ENCODE measurements at places on chromosomes 4 and X.

- peak; percentile 42 for DNase-seq
Measured at GRCh38 chr4:169009286-169010124, 550 bp downstream of the CBR4 start.

- DNase-seq, result no peak
Measured at GRCh38 chr4:151882072-151882803, 121.4 kb upstream of the GATB start.

DNA sequence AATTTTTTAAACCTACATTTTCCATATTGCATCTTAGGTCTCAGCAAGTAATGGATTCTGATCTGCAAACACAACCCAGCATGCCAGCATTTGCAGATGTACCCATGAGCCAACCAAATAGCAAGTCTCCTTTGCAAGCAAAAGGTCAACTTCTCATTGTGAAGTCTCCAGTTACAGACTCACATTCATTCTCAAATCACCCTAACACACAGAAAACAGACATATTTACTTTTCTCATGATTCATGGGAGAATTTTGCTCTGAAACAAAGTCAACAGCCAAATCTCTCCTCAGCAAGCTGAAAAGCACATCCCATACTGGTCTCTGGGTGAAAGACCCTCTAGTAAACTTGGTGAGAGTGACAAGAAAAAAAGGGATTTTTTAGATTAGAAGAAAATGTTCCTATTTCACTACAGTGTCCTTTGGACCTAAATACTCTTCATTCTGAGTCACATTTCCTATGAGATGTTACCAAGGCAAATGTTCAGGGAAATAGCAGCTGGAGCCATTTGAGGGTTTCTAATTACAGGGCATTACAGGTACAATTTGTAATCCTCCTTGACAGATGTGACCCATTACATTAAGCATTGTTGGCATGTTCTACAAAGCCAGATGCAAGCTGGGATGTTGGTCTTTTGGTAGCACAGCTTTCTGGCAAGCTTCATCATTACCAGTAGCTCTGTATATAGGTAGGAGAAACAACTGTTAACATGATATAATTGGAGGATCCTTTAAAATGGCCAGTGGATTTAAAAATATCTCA, 383.3 kb downstream of the SMARCA1 start:
- DNase-seq, result no peak

DNA sequence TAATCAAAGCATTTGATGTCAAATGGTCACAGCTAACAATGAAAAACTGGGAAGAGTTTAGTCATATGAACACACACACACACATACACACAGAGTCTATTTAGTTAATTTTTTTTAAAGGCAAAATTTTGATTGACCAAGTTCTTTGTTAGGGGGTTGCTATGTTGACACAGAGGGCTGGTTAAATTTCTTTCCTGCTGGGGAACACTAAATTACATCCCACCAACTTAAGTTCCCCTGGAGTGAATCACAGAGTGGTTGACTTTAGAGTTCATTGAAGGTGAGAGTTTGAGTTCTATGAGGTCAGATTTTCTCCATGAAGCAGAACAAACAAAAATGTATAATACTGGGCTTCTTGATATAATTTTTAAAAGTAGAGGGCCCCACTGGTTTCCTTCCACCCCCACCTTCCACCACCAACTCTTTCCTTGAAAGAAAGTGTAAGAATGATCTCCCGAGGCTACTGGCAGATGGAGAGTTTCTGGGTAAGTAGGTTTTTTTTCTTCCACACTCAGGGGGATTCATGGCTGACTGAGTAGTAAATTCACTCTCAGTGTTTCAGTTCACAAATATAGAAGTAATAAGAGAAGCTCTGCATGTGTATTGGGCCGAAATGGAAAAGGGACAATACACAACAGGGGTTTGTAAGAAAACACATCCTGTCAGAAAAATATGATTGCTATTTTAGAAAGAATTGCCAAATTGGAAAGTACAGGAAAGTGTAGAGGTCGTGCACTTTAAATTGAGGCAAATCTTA, 917.0 kb upstream of the LCORL start:
- no peak for DNase-seq

DNA sequence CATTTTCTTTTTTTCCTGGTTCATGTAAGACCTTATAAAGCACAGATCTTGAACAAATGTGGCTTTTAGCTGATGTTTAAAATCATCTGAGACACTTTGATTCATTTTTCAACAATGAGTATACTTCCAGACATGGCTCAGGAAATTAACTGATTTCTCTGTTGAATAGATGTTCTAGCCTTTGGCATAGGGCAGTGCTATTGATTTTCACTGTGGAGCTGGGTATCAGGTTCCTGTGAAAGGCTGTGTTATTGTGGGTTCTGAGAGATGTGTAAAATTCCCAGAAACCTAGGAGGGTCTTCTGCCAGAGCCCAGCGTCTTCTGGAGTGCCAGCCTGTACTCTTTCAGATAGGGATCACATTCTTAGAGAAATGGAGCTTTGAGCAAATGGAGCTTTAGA, 278.9 kb downstream of the EPHA5 start:
- DNase-seq, result no peak

DNA sequence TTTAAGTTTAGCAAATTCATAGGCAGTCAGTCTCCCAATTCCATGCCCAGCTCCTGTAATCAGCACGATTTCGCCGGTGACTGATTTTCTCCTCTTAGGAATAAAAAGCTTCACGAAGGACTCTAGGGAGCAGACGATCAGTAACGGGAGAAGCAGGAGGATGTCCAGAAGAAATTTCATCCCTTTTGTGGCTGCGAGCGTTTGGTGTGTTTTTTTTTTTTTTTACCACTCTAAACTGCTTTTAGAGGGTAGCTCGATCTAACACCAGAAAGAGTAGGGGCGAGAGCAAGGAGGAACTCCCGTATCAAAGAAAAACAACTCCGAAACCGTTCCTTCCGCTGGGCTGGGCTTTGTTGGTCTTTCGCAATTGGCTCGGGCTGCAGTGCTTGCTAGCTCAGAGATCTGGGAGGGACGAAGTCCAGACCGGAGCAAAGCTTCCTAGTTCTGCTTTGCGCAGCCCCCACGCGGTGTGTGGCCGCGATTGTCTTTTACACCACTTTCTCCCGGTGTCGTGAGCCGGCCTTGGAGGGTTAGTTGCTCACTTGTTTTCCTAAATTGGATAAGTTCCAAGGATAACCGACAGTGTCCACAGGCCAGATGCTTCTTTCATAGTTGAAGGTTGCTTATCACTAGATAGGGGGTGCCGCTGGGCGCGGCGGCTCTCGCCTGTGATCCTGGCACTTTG, at the start of gene HSD17B11:
Gene HSD17B11, minus strand, starts transcription at position 298 of the 685 bp plus-strand sequence. Its CDS starts 118 bp downstream, at position 180.
- DNase-seq, result peak; percentile 95

DNA sequence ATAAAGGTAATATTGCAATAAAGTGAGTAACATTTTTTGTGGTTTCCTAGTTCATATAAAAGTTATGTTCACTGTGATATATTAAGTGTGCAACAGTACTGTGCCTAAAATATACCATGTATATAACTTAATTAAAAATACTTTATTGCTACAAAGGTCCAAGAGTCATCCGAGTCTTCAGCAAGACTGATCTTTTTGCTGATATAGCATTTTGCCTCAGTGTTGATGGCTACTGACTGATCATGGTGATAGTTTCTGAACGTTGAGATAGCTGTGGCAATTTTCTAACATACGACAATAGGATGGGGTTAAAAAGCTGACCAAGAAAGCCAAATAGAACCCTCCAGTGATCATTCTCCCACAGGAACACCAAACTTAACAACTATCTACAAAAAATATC, 1302.7 kb downstream of the TECRL start:
- DNase-seq, result no peak

DNA sequence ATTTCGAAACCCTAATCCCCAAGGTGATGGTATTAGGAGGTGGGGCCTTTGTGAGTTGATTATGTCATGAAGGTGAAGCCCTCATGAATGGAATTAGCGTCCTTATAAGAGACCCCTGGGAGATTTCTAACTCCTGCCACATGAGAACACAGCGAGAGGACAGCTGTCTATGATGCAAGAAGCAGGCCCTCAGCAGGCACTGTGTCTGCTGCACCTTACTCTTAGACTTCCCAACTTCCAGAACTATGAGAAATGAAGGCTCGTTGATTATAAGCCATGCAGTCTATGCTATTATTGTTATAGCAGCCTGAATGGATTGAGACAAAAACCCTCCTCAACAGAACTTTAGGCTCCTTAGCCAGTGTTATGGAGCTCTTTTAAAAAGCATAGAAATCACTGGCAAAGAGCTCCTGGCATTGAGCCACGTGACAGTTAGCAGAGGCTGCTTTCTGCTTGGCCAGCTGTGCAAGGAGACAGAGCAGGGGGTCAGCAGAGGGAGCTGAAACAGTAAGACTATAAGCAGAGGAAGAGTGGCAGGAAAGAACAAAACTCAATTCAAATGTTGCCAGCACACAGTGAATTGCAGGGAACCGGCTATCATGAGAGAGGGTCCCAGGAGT, 219.2 kb upstream of the FAT1 start:
- DNase-seq, result no peak

- no peak for DNase-seq
Measured at GRCh38 chr4:119706804-119707203, 78.2 kb upstream of the PDE5A start.

GRCh38 chr4:86955888-86956451, 21.2 kb downstream of the AFF1 start:
- no peak for DNase-seq

DNA sequence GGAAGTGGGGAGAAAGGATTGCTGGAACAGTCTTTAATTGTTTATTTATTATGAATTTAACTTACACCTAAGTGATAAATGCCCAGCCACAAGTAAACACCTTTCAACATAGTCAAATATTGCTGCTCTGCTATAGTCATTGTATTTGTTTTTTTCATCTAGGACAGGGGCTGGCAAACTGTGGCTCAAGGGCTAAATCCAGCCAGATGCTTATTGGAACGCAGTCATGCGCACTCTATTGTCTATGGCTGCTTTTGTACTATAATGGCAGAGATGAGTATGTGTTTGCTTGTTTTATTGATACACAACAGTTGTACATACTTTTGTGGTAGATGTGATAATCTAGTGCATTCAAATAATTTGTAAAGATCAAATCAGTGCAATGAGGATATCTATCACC, 95.3 kb downstream of the ZAR1 start:
- DNase-seq, result no peak
